ENCODE measurements at places on chromosomes 6 and 20. TPM values are rescaled to one million over a fixed set of nuclear protein-coding genes. Genes with fewer than 3 reads are reported as not detected.

The RAET1G gene
- 12.1 TPM for polyA plus RNA-seq

- DNase-seq = no peak
Observed at GRCh38 chr6:145899915-145900569, 64.1 kb downstream of the SHPRH start.

The C6orf58 gene
- 0.06 TPM for polyA plus RNA-seq

The ASIP gene
- not detected for polyA plus RNA-seq

The PCSK2 gene
- not detected for polyA plus RNA-seq

All from keratinocyte (primary cell).